ENCODE measurements at places on chromosomes 7 and 10.

GRCh38 chr7:1149351-1149794 is 10.6 kb downstream of the ZFAND2A start:
- no peak for DNase-seq

DNA sequence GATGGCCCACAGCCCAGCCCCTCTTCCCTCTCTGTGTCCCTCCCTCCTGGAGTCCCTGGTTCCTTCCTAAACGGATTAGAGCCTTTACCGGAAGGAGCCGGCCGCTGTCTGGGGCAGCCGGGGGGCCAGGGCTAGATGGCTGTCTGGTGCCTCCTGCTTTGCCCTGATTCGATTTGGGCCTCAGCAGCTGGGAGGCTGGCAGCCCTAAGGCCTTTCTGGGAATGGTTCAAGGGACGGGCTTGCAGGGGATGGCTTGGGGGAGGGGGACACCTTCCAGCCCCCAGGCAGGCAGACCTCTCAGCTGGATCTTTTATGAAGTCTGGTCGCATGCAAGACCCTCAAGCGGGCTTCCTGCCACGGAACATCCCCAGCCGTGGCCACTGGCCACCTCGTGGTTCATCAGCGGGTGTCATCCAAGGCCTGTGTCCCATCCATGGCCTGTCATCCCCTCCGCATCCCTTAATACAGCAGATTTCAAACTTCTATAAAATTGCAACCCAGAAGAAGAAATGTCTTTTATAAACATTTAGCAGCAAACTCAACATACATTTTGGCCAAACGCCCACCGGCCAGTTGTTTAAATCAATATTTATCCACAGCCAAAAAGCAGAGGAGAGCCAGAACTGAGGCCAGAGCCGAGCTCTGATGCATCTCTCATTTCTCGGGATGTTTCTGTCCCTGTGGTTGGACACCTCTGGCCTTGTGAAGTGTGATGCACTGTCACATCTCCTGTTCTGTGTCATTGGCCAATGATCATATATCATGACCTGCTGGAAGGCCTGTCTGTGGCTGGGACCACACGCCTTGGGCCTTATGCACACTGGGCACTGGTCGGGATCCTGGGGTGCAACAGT is 52.0 kb downstream of the GTF2IRD1 start:
- no peak for DNase-seq

GRCh38 chr7:43769791-43770465 is 11.4 kb downstream of the BLVRA start:
- DNase-seq = no peak

DNA sequence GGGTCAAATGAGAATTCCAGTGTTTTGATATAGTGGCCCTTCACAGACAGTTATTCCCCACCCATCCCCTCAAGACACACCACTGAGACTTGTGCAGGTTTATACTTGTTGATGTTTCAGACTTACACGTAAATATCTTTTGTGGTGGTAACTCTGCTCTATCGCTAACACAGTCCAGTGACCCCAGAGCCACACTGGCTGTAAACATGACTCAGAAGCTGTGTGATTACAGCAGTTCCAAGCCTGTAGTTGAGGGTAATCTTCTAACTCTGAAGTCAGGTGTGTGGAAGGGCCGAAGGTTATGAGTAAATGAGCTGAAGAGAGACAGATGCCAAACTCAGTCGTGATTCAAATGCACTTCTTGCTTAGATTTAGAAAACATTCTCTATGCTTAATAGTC is 19.4 kb downstream of the NOBOX start:
- no peak for DNase-seq

GRCh38 chr7:42014625-42015618 is 222.1 kb downstream of the GLI3 start:
- DNase-seq = no peak

GRCh38 chr10:82221056-82221455 is 346.1 kb downstream of the NRG3 start:
- no peak for DNase-seq

GRCh38 chr10:60271319-60272040 is 118.2 kb downstream of the ANK3 start:
- DNase-seq = no peak

GRCh38 chr7:101093906-101094305 is 8.6 kb downstream of the TRIM56 start:
- no peak for DNase-seq

GRCh38 chr10:132076578-132077081 is 10.9 kb downstream of the JAKMIP3 start:
- DNase-seq = no peak

- DNase-seq = no peak
These were observed 103.6 kb downstream of the HGF start for GRCh38 chr7:81666209-81666608.

GRCh38 chr10:62373995-62374861 is at the start of gene ZNF365:
ZNF365 (plus strand) TSS chr10:62374369; CDS start chr10:62376194, 1,825 bp downstream.
- DNase-seq = no peak

DNA sequence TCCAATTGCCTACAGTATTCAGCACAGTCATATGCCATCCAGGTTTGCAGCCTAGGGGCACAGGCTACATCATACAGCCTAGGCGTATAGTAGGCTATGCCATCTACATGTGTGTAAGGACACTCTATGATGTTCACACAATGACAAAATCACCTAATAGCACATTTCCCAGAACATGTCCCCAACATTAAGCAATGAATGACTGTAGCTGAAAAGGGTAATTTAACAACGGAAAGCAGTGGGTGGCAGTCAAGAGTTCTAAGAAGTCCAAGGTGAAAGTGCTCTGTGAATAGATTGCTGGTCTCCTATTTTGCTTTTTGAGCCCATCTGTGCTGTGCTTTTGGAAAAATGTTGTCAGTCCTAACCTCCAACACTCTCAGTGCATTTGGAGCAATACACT is 162.6 kb downstream of the KLF6 start:
- DNase-seq = no peak

DNA sequence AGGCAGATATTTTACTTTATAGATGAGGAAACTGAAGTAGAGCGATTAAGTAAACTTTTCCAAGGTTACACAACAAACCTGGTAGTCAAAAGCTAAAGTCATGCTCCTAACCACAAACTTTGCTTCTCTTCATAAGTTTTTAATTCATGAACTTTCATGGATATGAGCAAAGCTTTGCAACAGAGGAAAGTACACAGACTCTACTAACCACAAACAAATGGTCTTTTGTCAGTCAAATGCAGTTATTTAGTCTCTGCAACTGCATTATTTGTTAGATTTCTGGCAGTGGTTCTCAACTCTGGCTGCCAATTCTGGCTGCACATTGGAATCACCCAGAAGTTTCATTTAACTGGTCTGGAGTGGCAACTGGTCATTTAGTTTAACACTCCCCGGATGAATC is 140.6 kb upstream of the TMEM168 start:
- no peak for DNase-seq

DNA sequence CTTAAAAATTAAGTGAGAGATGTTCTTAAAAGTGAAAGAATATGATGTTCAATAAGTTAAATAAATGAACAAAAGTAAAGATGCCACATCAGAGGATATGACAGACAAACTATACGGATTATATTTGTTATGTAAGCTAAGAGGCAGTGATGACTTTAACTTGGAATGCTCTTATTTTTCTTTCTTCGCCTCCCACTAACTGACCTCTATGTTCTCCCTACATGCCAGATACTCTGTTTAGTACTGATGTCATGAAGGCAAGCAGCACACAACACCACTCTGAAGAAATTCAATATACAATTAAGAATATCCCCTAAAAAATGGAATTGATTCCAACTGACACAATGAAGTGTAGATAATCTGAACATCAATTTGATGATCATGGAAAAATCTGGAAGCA is 223.4 kb downstream of the DOCK4 start:
- DNase-seq = no peak

DNA sequence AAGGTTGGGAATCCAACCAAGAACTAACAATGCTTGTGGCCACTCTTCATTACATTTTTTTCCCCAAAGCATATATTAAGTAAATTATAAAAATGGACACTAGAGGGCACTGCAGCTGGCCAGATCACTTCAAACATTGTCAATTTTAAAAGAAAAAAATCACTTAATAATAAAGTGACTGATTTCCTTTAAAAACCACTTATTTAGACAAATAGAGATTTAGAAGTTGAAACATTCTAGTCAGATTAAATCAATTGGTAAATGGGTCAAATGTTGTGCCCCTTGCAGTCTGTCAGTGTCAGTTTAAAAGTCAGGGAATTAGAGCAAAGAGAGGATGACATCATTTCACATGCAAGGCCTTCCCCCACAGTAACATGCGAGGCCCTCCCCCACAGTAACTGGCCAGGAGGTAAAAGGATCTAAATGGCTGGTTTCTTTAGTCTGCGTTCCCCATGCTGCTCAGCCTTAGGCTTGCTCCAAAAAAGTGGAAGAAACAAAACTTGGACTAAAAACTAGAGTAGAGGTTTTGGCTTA is 177.9 kb downstream of the SKAP2 start:
- no peak for DNase-seq

- DNase-seq = no peak
These were observed 175.3 kb upstream of the SH2B2 start for GRCh38 chr7:102111061-102112041.

DNA sequence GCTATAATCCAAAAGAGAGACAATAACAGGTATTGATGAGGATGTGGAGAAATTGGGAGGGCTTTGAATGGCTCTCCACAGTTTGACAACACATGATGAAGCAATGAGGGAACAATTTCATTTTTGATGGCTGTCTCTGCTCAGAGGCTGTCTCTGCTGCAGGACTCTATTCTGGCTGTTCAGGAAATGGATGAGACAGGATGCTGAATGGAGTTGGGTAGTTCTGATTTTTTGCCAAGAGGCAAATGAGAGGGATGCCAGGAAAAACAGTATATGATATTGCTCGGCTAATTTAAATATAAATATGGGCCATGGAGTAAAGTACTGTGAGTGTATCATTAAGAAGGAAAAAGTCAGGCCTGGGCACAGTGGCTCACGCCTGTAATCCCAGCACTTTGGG is 16.8 kb downstream of the APBB1IP start:
- no peak for DNase-seq

GRCh38 chr10:59672150-59672875 is 37.3 kb downstream of the SLC16A9 start:
- no peak for DNase-seq

DNA sequence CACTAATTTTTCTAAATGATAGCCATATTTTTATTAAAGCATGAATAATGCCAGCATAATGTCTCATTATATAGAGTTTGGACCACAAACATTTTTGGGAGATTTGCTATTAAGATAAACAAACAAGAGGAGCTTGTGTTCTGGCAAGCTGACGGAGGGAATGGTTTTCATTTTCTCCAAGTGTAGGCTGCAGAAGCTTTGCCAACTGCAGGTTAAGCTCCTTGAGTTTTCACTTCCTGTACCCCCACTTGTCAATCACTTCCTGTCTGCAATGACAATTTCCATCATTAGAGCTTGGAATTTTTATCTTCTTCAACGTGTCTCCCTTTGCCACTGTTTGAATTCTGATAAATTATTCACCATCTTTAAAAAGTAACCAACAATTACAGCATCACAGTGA is 13.4 kb downstream of the EBF3 start:
- DNase-seq = no peak

- DNase-seq = no peak
These were observed 92.9 kb downstream of the PLXDC2 start for GRCh38 chr10:19908991-19909696.

DNA sequence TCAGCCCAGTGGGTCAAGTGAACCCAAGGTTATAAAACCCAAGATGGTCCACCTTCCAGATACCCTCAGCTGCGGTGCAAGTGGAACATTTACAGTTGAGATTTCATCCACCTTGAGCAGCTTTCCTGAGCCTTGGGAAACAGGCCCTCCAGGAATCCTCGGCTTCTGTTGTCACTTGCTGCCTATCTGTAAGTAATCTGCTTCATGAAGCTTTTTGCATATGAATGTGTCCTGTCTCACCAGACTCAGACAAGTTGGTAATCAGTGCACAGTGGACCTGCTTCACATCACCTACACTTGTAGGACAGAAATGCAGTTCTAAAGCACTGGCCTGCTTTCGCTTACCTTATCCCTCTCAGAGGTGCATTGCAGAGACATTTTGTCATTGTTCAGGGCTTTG is 80.3 kb downstream of the FAM185A start:
- no peak for DNase-seq

- no peak for DNase-seq
These were observed 91.2 kb downstream of the OTUD1 start for GRCh38 chr10:23530079-23530478.

GRCh38 chr10:43090188-43090587 is 13.3 kb downstream of the RET start:
- no peak for DNase-seq

DNA sequence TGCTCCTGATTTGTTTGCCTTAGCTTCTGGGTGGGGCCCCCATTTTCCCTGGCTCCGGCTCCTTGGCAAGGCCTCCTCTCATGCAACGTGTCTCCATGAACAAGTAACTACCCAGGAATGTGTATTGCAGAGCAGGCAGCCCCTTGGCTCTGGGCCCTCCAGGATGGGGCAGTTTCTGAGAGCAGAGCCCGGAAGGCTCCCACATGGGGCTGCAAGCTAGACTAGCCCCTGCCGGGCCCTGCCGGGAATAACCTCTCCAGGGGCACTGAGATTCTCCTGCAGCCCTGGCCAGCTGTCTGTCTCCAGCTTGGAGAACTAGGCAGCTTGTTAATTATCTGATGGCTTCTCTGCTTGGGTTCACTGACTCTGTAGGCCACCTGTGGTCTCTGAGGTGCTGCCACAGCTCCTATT is 184.0 kb upstream of the INHBA start:
- no peak for DNase-seq

- no peak for DNase-seq
These were observed at the start of gene CHRM2 for GRCh38 chr7:136868496-136869000. CHRM2 (plus strand) TSS chr7:136868652; CDS start chr7:137014866, 146,214 bp downstream.

DNA sequence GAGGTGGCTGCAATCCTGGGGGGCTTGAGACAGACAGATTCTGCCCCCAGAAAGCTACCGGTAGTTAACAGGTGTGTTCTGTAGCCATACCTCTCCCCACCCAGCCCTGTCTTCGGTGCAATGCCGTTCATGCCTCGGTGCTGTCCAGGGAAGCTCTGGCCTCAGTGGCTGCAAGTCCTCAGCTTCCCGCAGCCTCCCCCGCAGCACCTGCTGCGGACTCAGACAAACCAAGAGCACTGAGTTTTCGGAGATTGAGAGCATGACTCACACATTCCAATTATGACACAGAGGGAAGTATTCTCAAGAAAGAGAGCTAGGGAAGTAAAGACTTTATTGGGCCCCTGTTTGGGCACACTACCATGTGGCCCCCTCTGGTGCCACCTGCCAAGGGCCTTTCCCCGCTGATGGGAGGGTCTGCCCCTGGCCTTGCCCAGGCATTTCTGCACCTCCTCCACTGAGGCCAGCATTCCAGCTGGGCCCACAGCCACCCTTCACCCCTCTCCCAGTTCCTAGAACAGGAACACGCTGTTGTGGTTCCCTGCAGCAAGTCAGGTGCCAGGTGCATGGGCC is 30.2 kb upstream of the EZH2 start:
- DNase-seq = peak; percentile 33

DNA sequence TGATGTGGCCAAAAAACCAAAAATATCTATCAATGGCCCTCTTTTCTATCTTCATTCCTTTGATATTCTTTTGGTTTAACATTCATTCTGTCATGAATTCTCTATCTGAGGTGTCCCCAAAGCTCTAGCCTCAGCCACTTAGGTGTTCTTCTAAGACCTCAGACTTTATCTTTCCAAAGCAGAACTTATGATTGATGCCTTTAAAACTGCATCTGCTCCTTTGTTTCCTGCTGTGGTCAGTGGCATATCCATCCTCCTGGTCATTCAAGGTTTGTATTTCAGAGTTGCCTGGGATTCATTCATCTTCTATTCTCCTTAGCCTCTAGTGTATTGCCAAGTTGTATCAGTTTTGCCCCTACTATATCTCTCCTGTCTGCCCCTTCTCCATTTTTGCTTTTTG is 30.6 kb downstream of the FHIP2A start:
- DNase-seq = no peak

- no peak for DNase-seq
These were observed 62.7 kb downstream of the NOC3L start for GRCh38 chr10:94300042-94300441.

GRCh38 chr7:156773966-156774365 is 119.0 kb downstream of the LMBR1 start:
- no peak for DNase-seq

Data from epithelial cell of prostate (primary cell).